Astrocyte of the hippocampus (primary cell): ENCODE measurements at places on chromosomes 5 and 9.
A peak's percentile ranks its signal among the peaks of the same experiment; 100 is the strongest.

DNA sequence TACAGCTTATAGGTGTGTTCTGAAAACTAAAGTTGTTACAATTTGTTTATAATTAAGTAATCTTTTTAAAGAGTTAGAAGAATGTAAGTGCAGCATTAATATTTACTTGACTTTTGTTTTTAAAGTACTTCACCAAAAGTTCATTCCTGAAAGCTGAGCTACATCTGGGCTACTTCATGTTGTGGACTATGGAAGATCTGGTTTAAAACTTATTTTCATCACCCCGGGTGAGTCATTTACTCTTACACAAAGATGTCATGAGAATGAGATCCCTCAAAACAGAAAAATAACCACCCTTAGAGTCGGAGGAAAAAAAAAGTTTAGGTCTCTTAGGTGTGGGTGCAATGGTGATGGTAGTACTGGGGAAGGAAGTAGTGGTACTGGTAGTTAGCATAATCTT, 5.1 kb downstream of the POU5F2 start:
- no peak for DNase-seq

DNA sequence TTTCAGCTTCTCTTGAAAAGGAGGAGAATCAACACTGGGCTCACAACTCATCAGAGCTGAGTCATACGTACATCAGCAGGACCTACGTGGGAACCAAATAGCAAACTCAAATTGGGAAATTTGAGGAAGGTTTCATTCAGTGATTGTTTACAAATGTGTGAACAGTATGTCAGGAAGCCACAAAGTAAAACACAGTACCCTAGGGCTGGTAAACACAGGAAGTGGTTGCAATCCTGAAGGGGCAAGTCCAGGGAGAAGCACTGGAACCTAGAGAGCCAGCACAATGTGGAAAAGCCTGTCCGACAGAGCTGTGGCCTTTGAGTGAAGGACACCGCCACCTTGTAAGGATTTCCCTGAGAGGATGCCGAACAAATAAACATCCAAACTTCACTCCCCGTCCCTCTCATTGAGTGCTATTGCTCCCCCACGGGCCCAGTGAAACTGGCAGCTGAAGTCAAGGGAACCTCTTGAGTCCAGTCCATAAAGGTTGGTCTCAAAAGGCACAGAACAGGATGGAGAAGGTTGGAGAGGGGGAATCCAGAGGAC, 26.7 kb upstream of the RICTOR start:
- peak; percentile 81 for DNase-seq

DNA sequence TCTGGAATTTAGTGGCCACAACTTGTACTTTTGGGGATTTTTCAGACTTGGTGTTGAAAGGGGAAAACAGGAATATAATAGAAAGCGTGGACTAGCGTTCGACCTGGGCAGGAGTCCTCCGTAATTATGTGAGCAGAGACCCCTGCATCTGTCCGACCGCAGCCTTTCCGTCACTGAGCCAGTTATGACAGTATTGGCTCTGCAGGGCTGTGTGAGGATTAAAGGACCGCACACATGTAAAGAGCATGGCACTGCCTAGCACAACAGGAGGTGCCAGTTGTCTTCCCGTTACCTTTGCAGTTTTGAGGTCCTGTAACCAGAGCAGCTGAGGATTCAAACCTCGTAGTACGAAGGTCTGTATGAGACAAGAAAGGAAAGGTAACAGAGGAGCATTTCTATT, 1.2 kb downstream of the B4GALT7 start:
- no peak for DNase-seq

- no peak for DNase-seq
Observed at GRCh38 chr9:127711226-127711701, 4.2 kb downstream of the PTRH1 start.

GRCh38 chr5:56148453-56148971, 84.6 kb downstream of the ANKRD55 start:
- no peak for DNase-seq

DNA sequence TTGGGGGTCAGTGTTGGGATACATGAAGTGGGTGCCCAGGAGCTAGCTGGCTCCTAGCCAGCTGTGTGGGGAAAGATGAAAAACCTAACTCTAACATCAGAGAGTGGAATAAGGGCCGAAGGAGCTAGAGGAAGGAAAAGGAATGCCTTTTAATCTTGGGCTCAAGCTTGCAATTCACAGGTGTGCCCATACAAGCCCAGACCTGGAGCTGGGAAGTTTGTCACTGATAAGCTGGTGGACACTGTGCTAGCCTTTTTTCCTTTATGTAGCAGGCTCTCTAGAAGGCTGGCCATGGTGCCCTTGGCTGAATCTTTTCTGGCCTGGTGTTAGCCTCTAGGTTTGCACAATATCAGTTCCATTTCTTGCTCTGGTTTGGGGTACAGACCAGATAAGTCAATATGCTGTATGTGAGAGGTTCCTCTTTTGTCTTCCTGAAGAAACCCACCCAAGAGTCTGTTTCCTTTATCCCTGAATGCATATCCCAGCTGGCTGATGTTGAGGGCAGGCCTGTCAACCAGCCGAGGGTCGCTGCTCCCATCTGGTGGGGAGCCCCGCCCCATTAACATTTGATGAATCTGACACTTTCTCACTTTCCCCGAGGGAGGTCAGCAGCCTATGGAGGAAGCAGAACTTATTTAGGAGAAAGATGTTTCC, 92.4 kb upstream of the CXCL14 start:
- no peak for DNase-seq
